Activated T-helper 9 cell treated with anti-CD3 and anti-CD28 coated beads, Interleukin-2, amount 50 U/mL, for 16 hours (primary cell): ENCODE measurements at places on chromosomes 4 and X.

DNA sequence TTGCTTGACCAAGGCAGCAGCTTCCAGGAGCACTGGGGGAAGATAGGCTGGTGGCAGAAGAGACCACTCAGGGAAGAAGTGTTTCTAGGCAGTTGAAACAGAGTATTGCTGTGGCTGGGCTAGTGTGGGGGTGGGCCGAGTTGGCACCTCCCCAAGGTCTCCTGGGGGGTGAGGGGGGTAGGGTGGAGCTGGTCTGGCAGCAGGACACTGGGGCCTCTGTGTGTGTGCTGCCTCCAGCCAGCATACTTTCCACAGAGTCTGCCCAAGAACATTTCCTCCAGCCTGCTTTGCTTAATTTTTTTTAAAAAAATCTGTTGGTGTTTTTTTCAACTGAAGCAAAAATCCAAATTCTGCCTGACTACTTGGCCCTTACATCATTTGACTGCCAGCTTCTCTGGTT is 4.0 kb downstream of the ITIH6 start:
- no peak for DNase-seq

GRCh38 chrX:103608306-103608963 is 672 bp downstream of the TCEAL3 start:
- DNase-seq, result no peak

GRCh38 chr4:94653984-94654609 is 103.7 kb upstream of the BMPR1B start:
- DNase-seq, result no peak

DNA sequence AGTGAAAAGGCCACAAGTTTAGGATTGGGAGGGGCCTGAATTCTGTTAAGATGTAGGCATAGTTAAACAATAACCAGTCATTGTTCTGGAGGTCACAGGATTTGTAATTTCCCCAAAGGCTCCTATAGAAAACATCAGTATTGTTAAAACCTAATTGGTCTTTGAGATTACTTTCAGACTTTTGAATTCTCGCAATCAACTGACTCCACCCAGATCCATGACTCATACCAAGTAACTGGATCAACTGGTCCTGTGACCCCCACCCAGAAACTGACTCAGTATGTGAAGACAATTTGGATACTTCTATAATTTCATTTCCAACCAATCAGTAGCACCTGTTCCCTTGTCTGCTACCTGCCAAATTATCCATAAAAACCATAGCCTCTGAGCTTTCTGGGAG is 28.4 kb downstream of the MAGEB16 start:
- no peak for DNase-seq

DNA sequence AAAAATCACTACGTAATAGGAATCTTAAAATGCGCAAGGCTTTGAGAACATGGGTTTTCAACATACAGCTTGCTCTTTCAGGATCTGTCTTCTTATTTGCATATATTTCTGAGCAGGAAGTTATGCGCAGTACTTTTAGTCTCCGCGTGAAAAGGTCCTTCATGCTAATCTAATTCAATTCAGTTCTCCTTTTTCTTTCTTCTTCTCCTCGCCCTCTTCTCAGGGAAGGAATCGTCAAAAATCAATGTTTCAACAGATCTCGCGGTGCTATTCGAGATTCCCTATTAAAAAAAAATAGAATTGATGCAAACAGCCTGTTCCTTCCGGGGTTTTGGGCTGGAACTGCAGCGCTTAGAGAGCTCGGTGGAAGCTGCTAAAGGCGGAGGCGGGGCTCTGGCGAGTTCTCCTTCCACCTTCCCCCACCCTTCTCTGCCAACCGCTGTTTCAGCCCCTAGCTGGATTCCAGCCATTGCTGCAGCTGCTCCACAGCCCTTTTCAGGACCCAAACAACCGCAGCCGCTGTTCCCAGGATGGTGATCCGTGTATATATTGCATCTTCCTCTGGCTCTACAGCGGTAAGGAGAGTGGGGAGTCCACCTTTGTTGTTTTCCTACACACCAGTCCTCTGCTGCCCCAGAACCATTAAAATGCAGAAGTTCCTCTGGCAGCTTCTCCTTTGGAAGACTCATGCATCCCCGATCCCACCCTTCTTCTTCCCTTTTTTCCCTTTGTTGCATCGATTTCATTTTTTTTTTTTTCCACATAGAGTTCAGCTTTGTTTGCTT is at the start of the genes HMGN5 and SH3BGRL:
TSS of gene HMGN5 (minus strand) at position 243 of the 785 bp plus-strand sequence. CDS start 80,364 bp downstream, outside the sequence.
TSS of gene SH3BGRL (plus strand) at position 432 of the 785 bp plus-strand sequence. CDS start at position 531, 99 bp downstream.
- DNase-seq, result peak; percentile 43

DNA sequence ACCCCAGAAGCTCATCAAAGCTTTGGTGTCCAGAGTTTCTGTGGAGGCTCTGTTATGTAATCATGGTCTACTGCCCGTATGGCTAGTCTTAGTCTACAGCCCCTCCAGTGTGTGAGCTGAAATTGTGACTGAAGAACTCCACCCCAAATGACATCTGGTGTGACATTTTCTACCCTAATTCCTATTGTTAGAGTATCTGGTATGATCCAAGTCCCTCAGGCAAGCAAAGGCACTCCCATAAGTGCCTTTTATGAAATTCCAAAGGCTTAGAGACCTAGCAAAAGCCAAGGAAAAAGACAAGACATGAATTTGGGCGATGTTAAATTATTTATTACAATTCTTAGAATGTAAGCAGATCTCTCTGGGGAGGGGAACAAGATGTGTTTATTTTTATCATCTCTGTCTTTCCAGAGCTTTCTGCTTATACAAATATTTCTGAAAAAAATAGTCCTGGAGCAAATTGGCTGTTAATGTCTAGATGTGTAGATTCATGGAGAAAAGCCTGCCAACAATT is 417.4 kb downstream of the CCSER1 start:
- DNase-seq, result no peak

DNA sequence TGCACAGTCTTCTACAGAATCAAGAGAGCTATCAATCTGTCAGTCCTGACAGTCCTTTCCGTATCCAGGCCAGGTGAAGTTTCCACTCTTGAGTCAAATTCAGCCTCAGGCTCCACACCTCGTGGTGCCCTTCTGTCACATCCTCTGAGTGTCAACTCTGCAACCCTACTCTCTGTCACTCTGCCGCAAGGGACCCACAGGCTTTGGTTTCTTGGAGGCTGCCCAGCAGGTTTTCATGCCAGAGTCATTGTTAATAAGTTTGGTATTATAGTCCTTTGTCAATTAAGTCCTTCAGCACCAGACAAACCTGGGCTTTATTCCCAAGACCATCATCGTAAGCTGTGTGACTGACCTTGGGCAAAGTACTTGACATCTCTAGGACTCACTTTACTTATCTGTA is 83.4 kb upstream of the KLHL13 start:
- DNase-seq, result no peak

DNA sequence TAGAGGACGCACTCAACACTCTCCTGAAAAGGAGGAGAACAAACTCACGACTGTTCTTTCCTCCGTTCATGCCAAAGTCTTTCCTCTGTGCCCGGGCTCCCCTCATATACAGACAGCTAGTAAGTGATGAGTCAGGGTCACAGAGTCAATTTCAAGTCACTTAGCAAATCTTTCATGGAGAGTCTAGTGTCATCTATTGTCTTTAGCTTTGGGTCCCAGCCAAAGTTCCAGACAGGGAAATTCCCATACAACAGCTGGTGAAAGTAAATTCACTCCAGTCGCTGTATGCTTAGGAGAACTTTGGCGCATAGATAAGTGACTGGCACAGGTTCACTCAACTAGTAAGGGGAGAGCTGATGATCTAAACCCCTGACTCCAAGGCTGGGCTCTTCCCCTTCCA is 226.5 kb downstream of the MID1 start:
- no peak for DNase-seq

DNA sequence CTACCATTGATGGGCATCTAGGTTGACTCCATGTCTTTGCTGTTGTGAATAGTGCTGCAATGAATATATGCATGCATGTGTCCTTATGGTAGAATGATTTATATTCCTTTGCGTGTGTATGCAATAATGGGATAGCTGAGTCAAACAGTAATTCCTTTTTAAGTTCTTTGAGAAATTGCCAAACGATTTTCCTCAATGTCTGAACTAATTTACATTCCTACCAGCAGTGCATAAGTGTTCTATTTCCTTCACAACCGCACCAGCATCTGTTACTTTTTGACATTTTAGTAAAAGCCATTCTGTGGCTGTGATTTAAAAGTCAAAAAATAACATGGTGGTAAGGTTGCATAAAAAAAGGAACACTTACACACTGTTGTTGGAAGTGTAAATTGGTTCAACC is 103.1 kb upstream of the FAM47B start:
- no peak for DNase-seq

- DNase-seq, result no peak
These were observed 13.1 kb upstream of the RNF212 start for GRCh38 chr4:1126506-1126905.

DNA sequence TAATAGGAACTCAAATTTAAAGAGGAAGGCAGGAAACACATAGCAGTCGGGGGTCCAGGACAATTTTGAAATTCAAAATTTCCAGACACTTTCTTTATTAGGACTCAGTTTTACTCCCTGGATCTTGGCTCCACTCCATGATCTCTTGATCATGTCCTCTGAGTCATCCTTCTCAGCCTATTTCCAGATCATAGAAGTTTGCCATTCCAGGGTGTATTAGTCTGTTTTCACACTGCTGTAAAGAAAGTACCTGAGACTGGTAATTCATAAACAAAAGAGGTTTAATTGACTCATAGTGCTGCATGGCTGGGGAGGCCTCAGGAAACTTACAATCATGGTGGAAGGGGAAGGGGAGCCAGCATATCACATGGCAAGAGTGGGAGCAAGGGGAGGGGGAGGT is 564.7 kb upstream of the ACTRT1 start:
- DNase-seq, result no peak

- DNase-seq, result no peak
These were observed 8.8 kb downstream of the PPARGC1A start for GRCh38 chr4:23881052-23881501.

DNA sequence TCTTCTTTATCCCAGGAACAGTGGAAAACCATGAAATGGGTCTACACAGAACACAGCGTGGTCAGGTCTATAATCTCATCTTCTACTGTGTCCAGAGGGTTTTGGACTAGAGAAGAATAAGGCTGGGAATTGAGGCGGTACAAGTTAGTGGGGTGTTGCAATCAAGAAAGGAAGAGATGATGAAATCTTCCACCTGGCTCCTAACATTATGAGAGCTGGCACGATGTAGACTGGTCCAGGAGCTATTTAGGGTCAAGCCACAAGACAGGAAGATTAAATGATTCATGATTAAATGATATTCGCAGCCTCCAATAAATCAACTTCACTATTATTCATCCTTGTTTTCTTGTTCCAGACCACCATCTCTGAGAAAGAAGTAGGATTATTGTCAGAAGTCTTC is 88.0 kb downstream of the ARSF start:
- DNase-seq, result no peak

- DNase-seq, result no peak
These were observed 182.1 kb upstream of the MAP3K15 start for GRCh38 chrX:19697416-19697815.

- no peak for DNase-seq
These were observed 66.7 kb downstream of the FAM120C start for GRCh38 chrX:54116391-54116790.

GRCh38 chr4:98643755-98644154 is 14.7 kb downstream of the TSPAN5 start:
- DNase-seq, result no peak

DNA sequence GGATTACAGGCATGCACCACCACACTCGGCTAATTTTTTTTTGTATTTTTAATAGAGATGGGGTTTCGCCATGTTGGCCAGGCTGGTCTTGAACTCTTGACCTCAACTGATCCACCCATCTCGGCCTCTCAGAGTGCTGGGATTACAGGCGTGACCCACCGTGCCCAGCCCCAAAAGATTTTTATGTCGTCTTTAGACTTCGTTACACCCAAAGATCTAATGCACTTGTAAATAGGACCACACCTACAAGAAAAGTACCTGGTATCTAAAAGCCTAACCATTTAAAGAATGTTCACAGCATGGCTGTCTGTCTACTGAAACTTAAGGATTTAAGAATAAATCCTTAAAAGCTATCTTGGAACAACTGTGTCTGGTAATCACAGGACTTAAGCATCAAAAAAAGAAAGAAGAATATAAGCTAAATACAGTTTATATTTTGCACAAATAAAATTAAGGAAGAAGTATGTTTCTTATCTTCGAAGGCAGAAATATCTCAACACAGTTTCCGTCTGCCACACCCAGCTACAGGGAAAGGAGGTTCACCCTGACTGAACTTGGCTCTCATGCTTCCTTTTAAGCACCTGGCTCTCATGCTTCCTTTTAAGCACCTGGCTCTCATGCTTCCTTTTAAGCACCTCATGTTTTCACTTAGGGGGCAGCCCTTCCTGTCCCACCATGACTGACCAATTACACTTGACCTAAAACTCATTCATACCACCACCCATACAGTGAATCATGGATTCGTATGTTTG is 92.0 kb upstream of the STS start:
- no peak for DNase-seq

GRCh38 chr4:173446416-173446815 is 47.5 kb upstream of the SCRG1 start:
- DNase-seq, result no peak

DNA sequence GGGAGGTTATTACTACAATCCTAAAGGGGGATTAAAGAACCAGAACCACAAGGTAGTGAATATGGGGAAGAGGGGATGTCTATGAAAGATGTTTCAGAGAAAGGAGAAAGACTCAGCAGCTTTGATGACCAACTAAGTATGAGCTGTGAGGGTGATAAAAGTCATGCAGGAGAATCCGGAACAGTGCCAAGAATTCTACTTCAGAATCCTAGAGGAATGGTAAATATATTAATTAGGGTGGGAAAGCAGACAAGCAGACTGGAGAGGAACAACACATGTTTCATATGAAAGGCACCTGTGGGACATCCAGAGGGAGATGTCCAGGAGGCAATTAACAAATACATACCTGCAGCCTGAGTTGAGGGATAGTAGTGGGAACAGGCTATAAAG is 642.2 kb upstream of the DIPK2B start:
- DNase-seq, result no peak

DNA sequence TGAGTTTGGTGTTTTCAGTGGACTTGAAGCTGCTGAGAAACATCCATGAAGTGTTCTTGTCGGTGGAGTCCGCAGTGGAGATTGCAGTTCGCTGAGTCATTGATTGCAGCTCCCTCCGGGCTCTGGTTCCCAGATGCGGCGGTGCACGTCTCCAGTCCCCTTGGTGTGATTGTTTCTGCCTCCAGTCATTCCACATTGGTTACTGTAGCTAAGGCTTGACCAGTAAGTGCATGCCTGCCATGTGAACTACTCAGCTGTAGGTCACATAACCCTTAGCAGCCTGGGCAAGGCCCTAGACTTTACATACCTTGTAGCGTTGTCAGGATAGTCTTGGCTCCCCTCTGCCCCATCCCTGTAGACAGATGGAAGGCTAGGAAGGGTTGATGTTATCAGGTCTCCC is 53.8 kb upstream of the CLCN4 start:
- no peak for DNase-seq

DNA sequence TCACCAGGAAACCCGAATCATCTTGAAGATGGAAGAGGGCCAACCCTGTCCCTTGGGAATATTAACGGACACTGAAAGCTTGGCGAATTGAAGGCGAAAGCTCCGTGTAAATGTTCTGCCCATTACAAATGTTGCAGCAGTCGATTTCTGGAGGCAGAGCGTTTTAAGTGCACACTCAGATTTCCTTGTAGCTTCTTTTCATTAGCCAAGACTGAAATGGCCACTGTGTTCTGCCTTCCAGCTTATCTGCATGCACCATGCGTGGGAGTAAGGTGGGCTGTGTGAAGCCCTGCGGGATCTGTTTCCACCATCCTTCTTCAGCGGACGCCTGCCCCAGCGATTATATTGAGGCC is 1.3 kb downstream of the SMIM20 start:
- DNase-seq, result no peak

- no peak for DNase-seq
These were observed 24.9 kb upstream of the SEC24B start for GRCh38 chr4:109408711-109409110.
